GM04504 (cell line): ENCODE measurements at places on chromosomes 13 and 19.

- DNase-seq = no peak
These were observed 79.4 kb upstream of the MCF2L start for GRCh38 chr13:112889351-112890290.

DNA sequence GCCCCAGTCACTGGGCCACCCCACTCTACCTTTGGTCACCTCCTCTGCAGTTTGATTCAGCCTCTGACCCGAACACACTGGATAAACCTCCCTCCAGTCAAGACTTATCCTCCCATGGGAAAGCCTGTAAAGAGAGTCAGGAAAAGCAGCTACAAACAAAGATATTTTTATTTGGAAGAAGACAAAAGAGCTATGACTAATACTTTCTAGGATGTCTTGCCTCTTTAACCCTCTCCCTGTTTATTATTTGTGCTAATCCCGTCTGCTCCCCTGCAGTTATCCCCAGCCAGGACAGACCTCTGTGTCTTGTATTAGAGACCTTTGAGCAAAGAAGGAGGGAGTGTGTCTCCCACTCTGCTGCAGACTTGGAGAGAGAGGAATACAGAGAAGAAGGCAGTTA lies 178.3 kb downstream of the EFNB2 start:
- DNase-seq = no peak

DNA sequence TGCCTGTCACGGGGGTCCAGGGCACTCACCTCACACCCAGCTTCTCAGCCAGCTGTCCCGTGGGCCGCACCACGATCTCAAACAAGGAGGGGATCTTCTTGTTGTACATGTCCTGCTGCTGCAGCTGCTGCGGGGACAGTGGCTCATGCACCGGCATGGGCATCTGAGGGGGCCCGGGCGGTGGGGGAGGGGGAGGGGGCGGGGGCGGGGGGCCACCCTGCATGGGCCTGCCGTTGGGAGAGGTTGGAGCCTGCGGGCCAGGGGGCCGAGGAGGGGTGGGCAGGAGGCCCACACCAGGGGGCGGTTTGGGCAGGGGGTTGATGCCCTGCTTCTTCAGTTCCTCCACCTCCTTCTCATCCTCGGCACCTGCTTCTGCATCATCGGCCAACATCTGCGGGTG lies 23.9 kb upstream of the TMEM160 start:
- no peak for DNase-seq

DNA sequence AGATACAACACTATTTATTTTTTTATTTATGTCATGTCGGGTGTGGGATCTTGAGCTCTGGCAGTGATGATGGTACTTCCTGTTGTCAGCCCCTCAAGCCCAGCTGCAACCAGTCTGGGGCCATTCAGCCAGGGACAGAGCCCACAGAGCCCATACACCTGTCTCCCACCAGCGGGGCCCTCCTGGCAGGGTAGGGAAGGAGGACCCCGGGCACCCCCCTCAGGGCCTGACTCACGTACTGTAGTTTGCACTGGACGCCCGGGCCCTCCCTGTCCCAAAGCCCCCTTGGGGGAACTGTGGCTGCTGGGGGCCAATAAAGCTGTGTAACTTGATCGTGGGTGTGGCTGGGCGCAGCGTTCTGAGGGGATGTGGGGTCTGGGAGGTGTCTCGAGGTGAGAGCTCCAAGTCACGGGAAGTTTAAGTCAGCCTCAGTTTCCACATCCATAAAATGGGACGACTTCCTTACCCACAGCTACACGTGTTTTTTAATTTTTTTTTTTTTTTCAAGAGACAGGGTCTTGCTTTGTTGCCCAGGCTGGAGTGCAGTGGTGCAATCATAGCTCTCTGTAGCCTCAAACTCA lies 9.5 kb downstream of the ATG4D start:
- no peak for DNase-seq

GRCh38 chr13:51862957-51863356 lies 1.2 kb downstream of the CCDC70 start:
- DNase-seq = no peak
